HFFc6 (cell line): ENCODE measurements at places on chromosomes 2 and 18. TPM values are rescaled to one million over a fixed set of nuclear protein-coding genes. Genes with fewer than 3 reads are reported as not detected.

GRCh38 chr2:99340669-99341236 lies 3.6 kb downstream of the EIF5B start:
- no peak for DNase-seq

DNA sequence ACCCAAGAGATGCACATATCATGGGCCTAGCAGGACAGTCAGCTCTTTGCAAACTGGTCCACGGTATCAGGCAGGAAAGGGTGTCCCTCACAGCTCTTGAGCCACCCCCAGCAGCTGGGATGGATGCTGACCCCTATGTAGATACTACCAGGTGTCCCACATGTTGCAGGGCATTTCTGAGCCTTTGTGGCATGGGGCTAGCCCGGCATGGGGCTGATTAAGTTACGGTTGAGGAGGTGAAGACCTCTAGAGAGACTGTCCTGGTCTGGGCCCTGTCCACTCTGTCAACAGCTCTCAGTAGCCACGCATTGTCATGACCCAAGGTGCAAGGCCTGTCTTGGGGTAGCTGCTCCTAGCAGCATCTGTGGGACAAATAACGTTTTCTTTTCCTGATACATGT lies 6.7 kb downstream of the LDLRAD4 start:
- no peak for DNase-seq

DNA sequence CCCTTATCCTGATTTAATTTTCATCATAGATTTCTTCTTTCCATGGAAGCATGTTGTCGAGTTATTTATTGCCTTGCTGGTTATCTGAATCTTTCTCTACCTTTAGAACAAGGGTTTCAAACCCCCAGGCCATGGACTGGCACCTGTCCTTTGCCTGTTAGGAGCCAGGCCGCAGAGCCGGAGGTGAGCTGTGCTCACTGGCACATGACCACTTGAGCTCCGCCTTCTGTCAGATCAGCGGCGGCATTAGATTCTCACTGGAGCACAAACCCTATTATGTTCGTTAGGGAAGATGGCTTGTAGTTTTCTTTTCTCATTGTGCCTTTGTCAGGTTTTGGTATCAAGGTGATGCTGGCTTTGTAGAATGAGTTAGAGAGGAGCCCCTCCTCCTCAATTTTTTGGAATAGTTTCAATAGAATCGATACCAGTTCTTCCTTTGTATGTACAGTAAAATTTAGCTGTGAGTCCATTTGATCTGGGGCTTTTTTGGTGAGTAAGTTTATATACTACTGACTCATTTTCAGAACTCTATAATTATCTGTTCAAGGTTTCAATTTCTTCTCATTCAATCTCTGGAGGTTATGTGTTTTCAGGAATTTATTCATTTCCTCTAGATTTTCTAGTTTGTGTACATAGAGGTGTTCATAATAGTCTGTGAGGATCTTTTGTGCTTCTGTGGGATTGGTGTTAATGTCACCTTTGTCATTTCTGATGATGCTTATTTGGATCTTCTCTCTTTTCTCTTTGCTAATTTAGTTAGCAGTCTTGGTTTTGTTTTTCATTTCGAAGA lies 668.0 kb upstream of the FAM98A start:
- no peak for DNase-seq

GRCh38 chr2:66489436-66489835 lies 54.5 kb downstream of the MEIS1 start:
- DNase-seq: no peak

- no peak for DNase-seq
Measured at GRCh38 chr2:108940156-108940555, 48.9 kb downstream of the EDAR start.

DNA sequence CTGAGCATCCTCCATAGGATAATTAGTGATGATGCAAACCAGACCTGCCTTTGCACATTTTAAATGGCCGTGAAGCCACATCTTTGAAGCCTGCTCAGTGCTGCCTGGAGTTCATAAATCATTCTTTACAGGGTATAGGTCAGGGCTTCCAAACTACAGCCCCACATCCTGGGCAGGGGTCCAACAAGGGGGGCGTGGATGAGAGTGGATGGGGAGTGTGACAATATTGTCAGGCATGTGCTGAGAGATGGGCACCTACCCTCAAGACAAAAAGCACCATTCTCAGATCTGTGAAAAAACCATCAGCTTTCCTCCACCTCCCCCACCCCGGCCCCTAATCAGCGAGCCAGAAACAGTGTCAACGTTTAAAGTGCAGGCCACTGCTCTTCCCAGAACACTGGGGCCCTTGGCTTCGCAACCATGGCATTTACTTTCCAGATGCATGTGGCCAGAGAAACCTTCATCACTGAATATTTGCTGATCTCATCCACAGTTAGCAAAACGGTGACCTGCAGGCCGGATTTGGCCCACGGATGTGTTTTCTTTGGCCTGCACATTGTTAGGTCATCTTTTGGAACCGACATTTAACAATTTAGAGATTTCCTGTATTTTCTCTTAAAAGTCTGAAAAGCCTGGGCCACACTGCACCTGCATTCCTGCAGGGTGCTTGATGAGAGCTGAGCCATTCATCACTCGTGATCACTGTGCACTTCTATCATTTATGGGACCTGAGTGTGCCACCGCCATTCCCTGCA lies 130.7 kb downstream of the ANKRD44 start:
- peak; percentile 66 for DNase-seq

DNA sequence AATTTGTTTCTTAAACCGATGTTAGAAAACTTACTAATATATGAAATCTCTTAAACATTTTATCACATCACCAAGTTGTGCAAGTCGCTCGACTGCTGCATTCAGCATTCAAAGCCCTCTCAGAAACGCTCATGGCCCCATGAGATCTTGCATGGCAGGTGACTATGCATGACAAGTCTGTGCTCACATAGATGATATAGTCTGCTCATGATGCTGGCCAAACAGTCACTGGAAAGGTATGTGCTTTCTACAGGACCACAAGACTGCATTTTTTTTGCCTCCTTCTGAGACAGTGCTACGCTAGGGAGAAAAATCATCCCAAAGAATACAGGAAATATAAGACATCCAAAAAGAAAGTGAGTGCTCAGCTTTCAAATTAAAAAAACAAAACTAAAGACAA lies 98.3 kb upstream of the ZBTB14 start:
- no peak for DNase-seq

DNA sequence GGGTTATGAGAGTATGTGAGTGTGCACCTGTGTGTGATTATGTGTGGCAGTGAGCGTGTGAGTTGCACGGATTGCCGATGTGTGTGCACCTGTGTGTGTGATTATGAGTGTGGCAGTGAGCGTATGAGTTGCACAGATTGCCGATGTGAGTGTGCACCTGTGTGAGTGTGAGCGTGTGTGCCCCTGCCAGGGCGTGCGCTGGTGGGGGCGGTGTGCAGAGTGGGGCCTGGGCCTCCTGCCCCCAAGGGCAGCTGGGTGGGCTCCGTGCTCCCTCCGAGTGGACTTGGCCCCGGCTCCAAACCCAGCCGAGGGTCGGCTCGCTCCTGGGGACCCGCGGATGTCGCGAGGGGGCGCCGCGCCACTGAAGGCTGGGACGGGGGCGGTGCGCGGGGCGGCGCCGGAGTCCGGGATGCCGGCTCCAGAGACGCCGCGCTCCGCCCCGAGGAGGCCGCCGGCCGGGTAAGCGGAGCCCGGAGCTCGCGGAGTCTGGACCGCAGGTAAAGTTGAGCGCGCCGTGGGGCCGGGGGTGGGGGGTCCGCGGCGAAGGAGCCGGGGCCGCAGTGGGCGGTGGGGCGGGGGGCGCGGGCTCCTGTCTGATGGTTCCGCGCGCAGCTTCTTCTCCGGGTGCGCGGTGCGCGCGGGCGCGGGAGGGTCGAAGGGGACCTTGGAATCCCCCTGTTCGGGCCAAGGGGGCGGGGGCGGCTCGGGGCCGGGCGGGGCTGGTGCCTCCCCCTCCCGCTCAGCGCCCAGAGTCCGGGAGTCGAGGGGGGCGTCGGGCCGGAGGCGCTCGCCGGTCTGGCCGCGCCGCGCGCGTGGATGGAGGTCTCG lies at the start of gene KCNG2:
KCNG2 (plus strand) TSS at position 421 of the 828 bp plus-strand sequence. CDS start 65,730 bp downstream, outside the sequence.
- no peak for DNase-seq

DNA sequence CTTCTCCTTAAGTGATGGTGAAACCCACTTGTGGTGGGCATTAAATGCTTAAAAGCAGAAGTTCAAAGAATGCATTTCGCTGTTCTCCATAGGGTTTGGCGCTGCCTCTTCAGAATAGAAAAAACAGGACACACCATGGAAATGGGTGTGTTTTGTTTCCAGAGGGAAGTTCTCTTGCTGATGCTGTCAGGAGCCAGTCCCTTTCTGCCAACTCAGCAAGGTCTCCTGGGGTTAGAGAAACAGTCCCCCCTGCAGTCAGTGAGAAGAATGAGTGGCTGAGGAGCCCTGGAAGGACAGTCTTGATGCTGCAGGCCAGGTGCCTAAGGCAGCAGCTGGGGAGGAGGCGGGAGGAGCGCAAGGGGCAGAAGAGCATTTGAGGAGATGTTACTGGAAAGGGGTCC lies 37.8 kb upstream of the ASAP2 start:
- DNase-seq: no peak

DNA sequence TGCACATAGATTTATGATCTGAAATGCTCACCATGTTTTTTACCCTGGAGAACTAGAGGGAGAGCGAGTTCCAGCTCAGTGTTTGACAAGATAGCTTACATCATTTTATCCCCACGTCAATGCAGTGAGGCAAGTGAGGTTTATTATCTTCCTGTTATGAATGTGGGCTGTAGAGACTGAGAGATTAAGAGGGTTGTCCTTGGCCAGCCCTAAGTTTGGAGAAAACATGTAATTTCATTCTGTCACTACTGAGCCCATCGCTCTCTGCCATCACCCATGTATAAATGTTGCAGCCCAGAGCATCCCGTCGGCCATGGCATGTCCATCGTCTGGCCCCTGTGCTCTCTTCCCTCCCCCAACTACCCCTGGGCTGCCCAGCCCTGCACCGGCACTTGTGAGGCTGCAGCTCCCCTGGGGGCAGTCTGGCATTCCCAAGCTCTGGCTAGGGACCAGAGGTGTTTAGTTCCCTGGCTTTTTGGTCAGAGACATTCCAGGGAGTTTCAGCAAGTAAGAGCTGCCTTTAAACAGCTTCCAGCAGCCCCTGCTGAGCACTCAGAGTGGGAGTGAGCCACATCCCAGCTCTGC lies 136.7 kb downstream of the ANTXR1 start:
- no peak for DNase-seq

GRCh38 chr18:12911025-12911928 lies 27.2 kb upstream of the PTPN2 start:
- DNase-seq: no peak

- DNase-seq: peak; percentile 98
Measured at GRCh38 chr2:240387669-240388358, 47.6 kb upstream of the GPC1 start.

EPG5 gene
- 46.3 to 68.8 TPM (median 59.7 TPM) in 3 replicates for total RNA-seq

ARID5A gene
- total RNA-seq: 9.9 to 15.2 TPM (median 10.9 TPM) in 3 replicates

KCNS3 gene
- total RNA-seq: 1.2 to 1.3 TPM (median 1.3 TPM) in 3 replicates

TWIST2 gene
- total RNA-seq: 122 to 139 TPM (median 134 TPM) in 3 replicates

ACKR3 gene
- total RNA-seq: not detected in 3 replicates

MYO5B gene
- 0.15 to 0.28 TPM in 2 of 3 replicates, not detected in the other for total RNA-seq

STARD7 gene
- total RNA-seq: 177 to 188 TPM (median 180 TPM) in 3 replicates

CIB4 gene
- total RNA-seq: not detected in 3 replicates

REG1B gene
- total RNA-seq: not detected in 3 replicates

APLF gene
- 1.3 and 1.4 TPM in 2 replicates for total RNA-seq
